Immature natural killer cell (primary cell): ENCODE measurements at places on chromosomes 1 and 21. TPM values are rescaled to one million over a fixed set of nuclear protein-coding genes. Genes with fewer than 3 reads are reported as not detected.

Gene RPE65
- not detected for polyA plus RNA-seq

DNA sequence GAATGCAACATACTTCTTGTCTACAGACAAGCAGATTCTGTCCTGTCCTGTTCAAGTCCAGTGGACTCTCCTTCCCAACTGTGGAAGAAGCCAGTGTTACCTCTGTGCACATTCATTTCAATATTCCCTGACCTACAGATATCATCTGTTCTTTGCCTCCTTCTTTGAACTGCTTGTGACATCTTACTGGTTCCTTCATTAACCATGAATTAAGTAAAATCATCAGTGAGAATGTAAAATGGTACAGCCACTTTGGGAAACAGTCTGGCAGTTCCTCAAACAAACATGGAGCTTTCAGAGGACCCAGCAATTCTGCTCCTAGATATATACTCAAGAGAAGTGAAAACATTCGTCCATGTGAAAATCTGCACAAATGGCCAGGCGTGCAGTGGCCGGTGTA, 6.8 kb downstream of the SRARP start:
- no peak for DNase-seq

DNA sequence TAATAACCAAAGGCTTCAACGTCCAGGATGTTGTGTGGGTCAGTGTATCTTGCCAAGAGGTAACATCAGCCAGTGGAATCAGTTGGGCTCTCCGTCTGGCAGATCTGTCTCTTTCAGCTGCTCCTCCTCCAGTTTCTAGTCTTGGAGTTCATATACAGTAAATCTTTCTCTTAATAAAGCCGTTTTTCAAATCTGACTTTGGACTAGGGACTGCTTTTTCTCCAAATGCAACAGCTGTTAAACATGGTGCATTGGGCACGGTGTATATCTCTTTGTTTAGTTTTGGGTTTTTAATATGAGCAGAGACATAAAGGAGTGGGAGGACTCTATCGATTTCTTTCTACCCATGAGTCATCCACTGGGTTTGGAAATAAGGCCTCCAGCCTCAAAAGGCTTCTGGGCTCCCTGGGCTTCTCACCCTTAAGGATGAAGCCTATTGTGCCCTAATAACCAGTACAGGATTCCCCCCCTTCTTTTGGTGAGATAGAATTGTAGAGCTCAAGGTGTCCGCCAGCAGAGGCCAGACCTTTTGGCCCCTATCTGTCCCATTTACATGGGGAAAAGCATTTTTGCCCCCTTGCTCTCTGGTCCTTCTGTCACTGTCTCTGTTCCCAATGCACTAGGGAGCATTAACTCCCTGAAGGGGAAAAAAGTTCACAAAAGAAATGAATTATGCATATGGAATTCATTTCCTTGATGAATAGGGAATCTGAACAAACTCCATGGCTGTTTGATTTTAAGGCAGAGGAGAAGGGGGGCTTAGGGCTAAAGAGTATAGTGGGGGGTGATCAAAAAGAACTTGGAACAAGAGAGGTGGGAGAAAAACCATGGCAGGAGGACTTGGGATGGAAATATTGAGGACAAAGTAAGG, 86.0 kb downstream of the PBX1 start:
- no peak for DNase-seq

DNA sequence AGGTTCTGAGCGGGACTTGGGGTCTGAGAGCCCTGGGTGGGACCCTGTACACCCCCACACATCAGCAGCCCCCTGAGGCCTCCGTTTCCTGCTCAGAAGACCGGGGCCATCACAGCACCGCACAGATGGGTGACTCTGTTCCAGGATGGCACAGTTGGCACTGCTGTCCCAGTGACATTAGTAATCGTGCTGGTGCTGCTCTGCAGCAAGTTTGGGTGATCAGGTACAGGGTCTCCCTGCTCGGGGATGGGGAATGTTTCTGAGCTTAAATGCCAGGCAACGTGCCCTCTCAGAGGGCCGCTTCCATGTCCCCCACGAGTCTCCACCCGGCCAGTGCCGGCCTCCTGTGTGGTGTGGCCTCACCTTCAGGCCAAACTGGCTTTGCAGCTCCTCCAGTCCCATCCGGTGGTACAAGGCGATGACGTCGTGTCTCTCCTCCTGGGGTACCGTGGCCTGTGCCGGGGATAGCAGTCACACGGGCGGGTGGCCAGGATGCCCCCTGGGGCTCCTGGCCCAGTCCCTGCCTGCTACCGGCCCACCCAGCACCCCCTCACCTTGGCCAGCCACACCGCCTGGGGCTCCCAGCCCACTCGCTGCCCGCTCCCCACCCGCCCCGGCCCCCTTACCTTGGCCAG, 17.1 kb downstream of the PRXL2B start:
- DNase-seq: no peak
